ENCODE measurements at places on chromosomes 3 and 15.

DNA sequence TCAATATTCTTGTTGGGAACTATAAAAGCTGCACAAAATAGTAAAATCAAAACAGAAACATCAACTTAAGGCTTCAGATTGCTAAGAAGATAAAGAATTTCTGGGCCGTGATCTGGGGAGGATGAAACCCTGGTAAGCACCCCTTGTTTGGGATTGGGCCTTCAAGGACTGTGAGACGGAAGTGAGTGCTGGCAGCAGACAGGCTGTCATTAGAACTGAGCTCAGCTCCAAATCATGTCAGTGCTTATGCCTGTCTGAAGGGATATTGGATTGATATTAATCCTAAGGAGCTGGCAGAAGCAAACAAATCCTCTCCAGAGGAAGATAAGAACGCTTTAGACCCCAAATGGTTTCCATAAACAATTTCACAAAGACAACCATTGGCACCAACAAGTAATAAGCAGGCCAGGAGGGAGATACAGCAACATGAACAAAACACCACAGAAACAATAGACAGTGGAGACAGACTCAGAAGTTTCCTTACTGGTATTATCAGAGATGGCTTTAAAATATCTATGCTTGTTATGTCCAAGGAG lies 72.6 kb upstream of the CTXND1 start:
- DNase-seq: no peak

DNA sequence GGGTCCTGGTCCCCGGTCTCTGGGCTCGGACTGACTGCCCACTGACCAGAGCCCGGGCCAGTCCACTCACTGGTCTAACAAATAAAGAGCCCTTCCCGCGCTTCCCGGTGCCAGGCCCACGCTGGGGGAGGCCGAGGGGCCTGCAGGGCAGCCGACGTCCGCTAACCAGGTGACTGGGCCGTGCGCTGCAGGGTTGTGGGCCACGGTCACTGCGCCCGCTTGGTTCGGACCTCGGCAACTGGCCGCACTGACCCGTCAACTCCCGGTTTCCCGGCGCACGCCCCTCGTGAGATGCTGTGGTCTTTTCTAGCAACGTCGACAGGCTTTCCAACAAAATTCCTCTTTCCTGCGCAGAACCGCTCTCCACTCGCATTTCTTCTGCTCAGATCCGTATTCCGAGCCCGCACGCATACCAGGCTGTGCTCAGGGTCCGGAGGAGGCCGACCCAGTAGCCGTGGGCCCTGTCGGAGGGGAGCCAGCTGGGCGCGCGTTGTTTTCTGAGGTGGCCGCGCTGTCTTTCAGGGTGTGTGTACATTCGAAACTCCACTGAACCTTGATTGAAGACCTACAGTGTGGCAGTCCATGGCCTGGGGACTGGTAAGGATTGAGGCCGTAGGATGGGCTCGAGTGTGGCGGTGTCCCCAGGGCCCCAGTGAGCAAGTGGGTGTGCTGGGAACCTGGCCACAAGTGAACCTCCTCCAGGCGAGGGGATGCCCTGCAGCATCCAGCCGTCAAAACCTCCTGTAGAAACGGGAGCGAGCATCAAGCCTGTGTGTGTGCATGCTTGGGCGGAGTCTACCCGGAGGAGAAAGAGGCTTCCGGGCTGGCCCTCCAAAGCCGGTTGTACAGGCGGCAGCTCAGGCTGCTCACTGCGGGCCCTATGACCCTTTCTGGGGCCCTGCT lies 875 bp upstream of the NT5DC2 start:
- no peak for DNase-seq

DNA sequence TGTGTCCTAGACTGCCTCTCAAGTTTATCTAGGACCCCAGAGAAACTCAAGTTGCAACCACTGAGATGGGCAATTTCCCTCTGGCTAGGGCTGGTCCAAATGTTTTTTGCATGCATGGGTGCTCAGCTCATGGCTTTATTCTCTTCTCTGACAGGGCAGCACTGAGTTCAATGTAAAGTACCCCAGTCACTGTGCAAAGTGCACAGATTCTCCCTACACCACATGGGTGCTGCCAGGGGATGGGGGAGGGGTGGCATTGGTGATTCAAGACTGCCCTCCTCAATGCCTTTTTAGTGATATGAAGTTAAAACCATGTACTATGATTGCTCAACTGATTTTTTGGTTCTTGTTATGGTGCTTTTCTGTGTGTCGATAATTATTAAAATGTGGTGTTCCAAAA lies 14.8 kb upstream of the RAD51 start:
- no peak for DNase-seq

DNA sequence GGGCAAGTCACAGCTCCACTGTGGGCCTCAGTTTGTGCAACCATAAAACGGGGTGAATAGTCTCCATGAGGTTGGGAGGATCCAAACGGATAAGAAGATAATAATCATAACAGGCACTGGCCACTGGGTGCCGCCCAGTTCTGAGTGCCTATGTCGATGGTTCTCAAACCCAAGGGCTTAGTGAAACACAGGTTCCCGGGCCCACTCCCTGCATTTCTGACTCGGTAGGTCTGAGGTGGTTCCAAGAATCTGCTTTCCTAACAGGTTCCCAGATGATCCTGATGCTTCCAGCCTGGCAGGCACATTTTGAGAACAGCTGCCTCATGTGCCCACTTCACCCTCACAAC lies 21.2 kb downstream of the ALS2CL start:
- peak; percentile 3 for DNase-seq

All from left cardiac atrium (tissue), 4 donors.